ENCODE measurements at places on chromosomes 5 and 9.

- peak; percentile 82 for DNase-seq
Measured at GRCh38 chr5:160799184-160799583, 52.8 kb downstream of the ATP10B start.

DNA sequence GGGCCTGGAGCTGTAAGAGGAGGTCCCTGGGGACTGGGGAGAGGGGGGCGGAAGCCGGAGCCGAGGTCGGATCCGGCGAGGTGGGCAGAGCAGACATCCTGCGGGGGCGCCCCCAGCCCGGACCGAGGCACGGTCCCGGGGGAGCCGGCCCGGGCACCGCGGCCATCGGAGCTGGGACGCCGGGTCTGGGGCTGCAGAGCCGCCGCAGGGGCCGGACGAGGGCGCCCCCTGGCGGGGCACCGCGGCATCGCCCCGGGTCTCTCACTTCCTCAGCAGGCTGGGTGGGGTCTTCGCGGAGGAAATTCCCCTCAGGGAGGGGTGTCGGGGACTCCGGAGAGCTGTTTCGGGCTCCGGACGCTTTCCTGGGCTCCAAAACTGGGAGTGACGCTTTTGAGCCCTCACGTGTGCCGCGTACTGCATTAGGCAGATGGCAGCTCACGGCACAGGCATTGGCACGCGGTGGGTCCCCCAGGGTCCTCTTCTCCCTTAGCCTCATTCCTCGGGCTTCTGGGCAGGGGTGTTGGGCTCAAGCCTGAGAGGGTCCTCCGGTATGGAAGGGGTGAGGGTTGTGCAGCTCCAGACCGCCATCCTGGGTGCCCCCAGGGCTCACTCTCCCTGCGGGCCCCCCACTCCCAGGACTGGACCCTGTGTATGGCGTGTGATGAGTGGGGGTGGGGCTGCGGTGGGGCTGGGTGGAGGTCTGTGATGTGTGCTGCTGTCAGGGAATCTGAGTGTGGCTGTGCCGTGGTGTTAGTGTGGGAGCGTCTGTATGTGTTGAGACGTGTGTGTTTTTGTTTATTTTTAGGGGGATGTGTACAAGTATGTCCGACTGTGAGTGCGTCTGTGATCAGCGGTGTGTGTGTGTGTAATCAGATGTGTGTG is 29.6 kb downstream of the LHX2 start:
- peak; percentile 48 for DNase-seq

- DNase-seq, result no peak
Measured at GRCh38 chr5:26791433-26791832, 247.0 kb downstream of the CDH9 start.

DNA sequence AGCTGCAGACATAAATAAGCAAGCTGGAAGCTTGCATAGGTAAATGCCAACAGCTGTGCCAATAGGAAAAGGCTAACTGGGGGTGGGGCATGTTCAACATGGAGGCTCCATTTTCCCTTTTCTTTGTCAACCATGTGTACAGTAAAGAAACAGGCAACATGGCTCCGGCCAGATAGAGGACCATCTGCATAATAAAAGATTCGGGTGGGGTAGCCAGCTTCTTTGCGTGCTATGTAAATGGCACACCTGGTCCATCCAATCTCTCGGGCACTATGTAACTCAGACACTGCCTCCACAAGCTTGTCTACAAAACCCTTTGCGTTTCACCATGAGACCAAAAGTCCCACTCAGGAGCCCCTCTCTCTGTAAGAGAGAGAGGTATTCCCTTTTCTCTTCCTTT is 41.7 kb upstream of the DENND4C start:
- no peak for DNase-seq

- no peak for DNase-seq
Measured at GRCh38 chr5:360257-361027, 38.9 kb downstream of the AHRR start.

DNA sequence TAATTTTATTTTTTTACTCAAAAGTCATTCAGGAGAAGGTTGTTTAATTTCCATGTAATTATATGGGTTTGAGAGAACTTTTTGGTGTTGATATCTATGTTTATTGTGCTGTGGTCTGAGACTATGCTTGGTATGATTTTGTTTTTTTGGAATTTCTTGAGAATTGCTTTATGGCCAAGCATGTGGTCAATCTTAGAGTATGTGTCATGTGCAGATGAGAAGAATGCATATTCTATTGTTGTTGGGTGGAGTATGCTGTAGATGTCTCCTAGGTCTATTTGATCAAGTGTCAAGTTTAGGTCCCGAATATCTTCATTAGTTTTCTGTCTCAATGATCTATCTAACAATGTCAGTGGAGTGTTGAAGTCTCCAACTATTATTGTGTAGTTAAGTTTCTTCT is 134.9 kb downstream of the HMHB1 start:
- no peak for DNase-seq

DNA sequence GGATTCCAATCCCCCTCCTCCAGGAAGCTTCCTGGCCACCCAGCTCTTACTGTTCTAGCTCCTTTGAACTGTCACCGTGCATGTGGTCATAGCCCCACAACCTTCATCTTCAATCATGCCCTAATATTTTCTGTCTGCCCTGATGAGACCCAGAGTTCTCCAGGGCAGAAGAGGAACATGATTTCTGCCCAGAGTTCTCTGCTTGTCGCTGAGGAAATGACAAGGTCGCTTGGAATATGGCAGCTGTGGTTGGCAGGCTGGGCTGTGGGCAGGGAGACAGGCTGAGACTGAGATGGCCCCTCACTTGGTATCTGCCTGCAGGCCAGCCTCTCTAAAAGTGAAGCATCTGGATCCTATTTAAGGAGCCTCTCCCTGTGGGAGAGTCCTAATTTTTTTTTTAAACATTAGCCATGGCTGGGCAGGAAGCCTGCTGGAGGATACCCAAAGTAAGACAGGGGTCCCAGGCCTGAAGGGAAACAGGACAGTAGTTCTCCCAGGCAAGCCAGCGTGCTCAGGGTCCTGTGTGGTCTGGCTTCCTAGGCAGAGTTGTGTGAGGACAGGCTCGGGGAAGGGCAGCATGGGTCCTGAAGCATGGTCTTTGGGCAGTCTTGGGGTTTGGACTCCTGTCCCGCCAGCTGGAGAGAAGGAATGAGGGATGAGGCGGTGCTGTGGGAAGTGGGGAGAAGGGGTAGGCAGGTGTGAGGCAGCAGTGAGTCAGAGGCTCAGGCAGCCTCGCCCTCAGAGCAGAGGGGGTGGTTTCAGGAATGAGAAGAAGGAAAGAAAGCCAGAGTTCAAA is 242.1 kb downstream of the FSTL4 start:
- DNase-seq, result no peak

DNA sequence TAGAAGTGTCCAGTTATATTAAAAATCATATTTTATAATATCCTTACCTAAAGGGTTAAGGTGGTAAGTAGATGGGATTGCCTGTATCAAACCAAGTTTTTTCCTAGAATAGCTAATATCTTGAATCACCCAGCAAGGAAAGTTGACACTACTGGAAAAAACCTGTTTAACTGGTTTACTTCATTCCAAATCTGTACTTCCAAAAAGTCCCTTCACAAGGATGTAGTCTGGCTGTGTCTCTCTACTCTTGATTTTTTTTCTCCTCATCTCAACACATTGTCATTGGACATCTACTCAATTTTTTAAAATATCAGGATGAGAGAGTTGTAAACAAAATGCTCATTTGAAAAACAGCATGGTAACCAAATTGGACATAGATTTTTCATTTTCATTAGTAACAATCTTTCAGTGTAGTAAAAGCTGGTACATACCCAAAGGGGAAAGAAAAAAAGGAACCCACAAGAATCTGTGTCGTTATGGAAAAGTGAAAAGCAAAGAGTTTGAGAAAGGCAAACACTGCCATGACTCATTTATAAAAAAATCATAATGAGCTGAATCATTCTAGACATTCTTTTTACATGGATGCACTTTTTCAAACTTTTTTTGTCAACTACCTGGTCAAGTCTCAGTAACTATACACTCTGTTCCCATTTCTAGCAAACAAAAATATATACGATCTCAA is 173.5 kb downstream of the GLIS3 start:
- no peak for DNase-seq

DNA sequence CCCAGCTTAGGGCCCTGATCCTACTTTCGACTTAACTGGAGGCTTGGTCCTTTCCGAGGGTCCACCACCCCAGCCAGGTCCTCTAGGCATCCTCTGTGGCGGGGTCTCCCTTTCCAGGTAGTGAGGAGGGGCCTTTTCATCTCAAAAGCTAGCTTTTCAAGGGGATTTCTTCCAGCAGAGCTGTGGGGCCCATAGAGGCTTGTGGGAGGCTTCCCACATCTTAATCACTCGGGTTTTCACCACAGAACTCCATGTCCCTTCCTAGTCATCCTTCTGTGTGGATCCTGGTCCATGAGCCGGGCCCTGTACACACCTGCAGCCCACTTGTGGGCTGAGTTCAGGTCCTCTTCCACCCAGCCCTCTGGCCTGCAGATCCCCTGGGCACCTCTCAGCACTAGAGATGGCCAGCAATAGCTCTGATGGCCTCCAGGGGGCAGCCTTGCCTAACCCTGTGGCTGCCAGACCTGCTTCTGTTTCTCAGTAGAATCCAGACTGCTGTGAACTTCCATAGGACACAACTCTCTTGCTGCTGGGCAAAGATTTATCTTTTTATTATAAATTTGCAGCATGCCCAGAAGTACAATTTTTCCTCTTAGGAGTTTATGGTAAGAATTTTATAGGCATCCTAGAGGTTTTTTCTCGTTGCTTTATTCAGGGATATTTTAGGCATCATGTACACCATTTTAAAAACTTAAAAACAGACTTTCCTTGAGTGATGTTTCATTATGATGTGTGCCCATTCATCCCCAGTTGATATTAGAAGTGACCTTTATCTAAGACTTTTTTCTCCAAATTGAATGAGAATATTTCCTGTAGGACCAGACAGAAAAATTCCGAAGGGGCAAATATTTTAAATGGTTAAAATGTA is 208.9 kb downstream of the TRIO start:
- DNase-seq, result peak; percentile 70

DNA sequence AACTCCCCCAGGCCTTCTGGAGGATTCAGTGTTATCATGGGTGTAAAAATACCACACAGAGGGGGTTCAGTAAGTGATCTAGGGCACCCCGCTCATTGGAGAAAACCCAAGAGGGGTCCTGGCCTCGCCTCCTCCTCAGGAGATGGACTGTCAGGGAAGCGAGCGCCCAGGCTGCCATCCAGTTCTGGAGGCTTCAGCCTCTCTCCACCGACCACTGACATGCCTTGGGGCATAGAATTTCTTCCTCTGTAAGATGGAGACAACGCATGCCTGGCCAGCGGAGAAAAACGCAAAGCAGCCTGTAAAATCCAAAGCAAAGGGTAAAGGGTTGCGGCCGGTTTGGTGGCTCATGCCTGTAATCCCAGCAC is 165.4 kb downstream of the COL23A1 start:
- DNase-seq, result no peak

DNA sequence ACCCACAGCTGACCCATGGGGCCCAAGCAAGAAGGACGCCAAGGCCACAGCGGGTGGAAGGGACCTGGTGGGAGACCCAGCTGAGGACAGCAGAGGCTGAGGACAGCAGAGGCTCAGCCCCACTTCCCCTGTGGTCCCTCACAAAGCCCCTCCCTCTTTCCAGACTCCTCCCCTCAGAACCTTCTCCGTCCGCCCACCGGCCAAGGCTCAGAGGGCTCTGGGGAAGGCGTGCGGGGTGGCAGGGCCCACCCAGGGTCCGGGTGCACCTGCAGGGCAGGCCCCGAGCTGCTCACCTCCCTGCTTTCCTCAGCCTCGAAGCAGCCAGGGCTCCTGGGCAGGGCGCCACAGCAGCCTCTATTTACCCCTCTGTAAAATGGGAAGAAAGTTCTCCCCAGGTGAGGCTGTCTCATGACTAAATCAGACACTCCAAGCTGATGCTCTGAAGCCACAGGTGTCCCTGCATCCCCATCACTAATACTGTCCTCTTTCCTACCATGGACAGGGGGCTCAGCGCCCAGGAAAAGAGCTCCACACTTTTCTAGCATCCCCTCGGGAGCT is 137.9 kb upstream of the PPP1R26 start:
- DNase-seq, result no peak

DNA sequence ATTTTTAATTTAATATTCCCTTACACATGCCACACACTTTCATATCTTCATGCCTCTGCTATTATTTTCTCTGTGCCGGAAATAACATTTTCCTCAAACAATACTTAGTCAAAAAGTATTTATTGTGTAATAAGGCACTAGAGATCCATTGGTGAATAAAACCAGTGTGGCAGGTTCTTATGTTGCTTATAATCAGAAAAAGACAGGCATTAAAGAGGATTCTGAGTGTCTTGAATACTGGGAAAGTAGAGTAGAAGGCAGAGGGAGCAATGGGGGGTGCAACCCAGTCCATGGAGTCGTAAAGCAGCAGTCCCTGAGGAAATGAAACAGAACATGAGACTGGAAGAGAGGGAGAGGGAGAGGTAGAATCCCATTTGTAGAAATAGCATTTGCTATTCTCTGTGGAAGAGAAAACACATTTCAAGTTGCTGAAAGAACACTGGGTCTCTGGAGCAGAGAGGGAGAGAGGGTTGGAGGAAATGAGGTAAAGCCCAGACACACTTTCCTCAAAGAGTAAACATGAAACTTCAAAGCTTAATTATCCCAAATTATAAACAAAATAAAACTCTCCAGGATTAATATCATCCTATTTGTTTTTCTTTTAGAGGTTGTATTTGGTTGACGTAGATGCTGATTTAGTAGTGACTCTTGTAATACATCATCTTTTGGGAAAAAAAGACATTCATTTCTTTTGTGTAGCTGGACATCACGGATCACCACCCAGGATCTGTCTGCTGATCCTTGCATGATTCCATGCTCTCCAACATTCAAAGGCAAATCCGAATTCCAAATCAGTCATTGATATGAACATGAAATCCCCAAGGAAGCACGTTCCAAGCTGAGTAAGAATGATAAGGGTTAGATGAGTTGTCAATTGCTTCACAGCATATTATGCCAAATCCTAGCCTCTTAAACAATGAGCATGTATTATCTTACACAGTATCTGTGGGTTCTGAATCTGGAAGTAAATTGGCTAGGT is 37.4 kb upstream of the GRAMD2B start:
- no peak for DNase-seq

DNA sequence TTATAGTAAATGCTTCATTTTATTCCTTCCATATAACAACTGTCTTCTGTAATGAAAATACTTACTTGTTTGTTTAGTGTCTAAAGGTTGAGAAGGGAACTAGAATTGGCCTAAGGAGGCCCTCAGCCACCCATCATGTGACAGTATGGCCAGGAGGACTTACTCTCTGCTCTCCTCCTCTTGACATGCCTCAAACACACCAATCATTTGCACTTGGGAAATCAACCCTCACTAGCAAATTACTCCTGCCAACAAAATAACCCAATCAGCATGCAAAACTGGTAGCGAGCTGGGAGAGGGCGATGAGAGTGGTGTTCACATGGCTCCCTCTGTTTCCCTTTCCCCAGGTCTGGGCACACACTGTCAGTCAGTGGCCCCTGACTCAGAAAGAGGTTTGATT is 58.6 kb upstream of the MEF2C start:
- DNase-seq, result no peak

- DNase-seq, result no peak
Measured at GRCh38 chr5:1881731-1882336, 891 bp downstream of the IRX4 start.
